ENCODE measurements at places on chromosomes 6 and 20.

DNA sequence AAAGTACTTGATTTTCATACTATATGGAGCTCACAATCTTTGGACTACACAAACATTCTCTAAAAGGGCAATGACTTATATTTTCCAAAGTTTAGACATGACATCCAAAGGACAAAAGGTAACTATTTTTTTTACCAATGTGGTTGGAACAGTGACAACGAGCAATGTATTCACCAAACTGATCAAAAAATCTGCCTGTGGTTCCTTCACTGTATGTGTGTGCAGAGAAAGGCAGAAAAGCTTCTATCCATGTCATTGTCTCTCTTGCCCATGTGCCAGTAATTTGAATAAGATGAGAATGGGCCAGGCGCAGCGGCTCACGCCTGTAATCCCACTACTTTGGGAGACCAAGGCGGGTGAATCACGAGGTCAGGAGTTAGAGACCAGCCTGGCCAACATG lies 25.5 kb downstream of the MCUR1 start:
- H3K27me3 ChIP-seq, result no peaks in the 10 kb centered on the region
- H3K27ac ChIP-seq, result peak overlapping the region; percentile 59
- DNase-seq, result peak; percentile 11
- H3K4me1 ChIP-seq, result peaks cover 35% of the 10 kb centered on the region
- H3K4me3 ChIP-seq, result no peak overlapping the region

DNA sequence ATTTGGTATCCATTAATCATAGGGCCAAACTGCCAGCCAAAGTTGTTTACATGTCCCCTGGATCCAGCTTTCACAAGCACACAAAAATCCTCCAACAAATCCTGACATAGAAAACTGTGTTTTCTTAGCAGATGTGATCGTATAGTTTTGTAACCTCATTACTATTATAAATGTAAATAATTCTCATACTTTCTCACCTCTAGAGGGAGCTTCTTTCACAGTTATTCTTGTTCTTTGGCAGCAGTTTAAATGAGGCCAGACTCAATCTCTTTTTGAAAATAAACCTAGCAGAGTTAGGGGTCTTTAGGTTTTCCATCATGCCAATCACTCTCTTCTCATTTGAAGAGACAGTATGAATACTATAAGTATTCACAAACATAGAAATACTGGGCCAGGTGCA lies 17.0 kb upstream of the ZNF318 start:
- H3K27ac ChIP-seq, result no peak overlapping the region
- peaks cover 49% of the 10 kb centered on the region for H3K4me1 ChIP-seq
- no peak overlapping the region for H3K4me3 ChIP-seq
- no peak for DNase-seq
- H3K36me3 ChIP-seq, result no peaks in the 10 kb centered on the region
- peaks cover 8% of the 10 kb centered on the region for H3K27me3 ChIP-seq

DNA sequence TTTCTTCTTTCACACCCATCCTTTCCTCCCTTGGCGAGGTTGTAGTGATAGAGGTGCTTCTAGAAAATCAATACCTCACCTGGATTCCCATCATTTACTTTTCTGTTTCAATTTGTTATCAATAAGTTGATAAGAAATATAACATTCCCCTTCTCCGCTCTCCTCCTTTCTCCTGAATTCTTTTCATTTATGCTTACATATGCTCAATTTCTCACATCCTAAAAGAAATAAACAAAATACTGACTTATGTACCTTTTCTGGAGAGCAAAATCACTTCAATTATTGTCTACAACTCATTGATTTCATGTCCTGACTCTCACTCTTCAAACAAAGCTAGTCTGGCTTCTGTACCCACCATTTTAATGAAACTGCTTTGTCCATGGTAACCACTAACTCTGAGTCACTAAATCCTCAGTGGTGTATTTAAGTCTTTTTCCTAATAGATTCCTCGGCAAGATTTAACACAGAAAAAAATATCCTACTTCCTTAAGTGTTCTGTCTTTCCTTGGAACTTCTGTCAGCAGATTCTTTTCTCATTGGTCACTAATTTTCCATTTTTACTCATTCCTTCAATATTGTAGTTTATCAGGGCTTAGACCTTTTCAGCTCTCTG lies 289.6 kb downstream of the RFPL4B start:
- no peaks in the 10 kb centered on the region for H3K4me1 ChIP-seq
- no peak for DNase-seq
- H3K27ac ChIP-seq, result no peak overlapping the region
- no peaks in the 10 kb centered on the region for H3K36me3 ChIP-seq
- no peak overlapping the region for H3K4me3 ChIP-seq

- peak; percentile 93 for DNase-seq
- H3K4me3 ChIP-seq, result peak overlapping the region; percentile 54
- no peaks in the 10 kb centered on the region for H3K27me3 ChIP-seq
- peaks cover 55% of the 10 kb centered on the region for H3K4me1 ChIP-seq
- H3K36me3 ChIP-seq, result peaks cover 2% of the 10 kb centered on the region
Measured at GRCh38 chr6:155171109-155171746, 92.6 kb upstream of the CLDN20 start.

GRCh38 chr6:79630883-79631692 lies at the start of gene SH3BGRL2:
TSS of gene SH3BGRL2 (plus strand) at chr6:79631329. CDS start at chr6:79631462, 133 bp downstream.
- H3K36me3 ChIP-seq, result no peaks in the 10 kb centered on the region
- H3K4me1 ChIP-seq, result peaks cover 7% of the 10 kb centered on the region
- peak within 1 kb of the TSS; percentile 71 for H3K4me3 ChIP-seq

DNA sequence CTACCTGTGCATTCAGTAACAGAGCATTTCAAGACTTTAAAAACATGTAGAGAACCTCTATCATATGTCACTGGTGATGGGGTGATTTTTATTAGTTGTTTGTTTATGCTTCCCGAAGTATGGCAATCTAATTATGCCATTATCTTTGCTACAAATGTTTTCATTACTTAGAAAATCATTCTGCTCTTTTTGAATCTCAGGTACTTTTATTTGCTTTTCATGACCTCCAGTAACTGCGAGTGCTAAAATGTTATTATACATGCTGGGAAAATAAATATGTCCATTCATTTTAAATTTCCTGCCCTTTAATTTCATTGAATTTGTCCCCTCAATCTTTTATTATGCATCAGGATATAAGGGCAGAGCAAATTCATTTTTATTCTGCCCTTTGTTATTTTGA lies 515.7 kb downstream of the NKAIN2 start:
- no peak overlapping the region for H3K27ac ChIP-seq
- no peaks in the 10 kb centered on the region for H3K27me3 ChIP-seq
- H3K4me3 ChIP-seq, result no peak overlapping the region
- no peak for DNase-seq

DNA sequence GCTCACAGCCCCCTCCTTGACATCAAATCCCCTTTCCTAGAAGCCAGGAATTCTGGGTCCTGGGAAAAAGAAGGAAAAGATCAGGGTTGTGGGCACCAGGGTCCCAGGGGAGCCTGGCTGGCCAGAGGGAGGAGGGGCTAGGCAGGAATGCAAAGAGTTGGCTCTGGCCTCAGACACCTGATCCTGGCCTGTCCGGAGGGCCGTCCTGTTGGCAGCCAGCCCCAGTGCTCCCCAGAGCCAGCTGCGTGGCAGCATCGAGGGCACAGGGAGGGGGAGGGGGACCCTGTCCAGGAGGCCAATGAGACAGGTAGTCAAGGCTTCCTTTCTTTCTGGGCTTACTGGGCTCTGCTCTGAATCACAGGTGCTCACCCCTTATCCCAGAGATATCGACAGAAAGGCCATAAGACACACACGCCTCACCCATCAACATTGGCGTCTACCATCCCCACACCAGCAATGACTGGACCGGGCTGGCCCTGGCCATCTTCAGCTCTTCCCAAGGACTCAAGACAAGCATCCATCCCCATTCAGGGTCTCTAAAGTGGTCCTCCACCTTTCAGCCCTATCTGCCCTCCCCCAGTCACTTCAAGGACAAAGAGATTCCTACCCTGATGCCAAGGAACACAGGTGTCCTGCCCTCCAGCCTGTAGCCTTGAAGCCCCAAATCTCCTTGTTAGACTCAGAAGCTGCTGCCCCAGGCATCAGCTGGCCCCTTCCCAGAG lies 723 bp downstream of the COL11A2 start:
- H3K4me1 ChIP-seq, result peaks cover 19% of the 10 kb centered on the region
- peaks cover 14% of the 10 kb centered on the region for H3K27me3 ChIP-seq
- no peak overlapping the region for H3K27ac ChIP-seq
- peaks cover 22% of the 10 kb centered on the region for H3K36me3 ChIP-seq
- DNase-seq, result no peak
- H3K4me3 ChIP-seq, result no peak overlapping the region

DNA sequence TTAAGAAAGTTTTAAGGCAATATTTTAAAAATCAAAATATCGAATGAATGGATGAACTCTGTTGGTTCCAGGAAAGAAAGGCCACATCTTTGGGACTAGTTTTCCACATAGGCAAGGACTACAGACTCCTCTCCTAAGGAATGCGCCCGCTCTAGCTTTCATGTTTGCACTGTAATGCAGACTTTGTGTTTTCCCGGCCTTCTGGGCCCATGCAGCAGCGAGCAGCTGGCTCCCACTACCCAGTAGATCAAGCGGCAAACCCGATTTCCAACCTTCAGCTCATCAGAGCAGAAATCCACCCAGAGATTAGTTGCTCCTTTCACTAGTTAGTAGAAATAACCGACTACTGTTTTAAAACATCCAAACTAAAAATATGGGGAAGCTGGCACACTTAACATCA lies 27.7 kb downstream of the OVOL2 start:
- no peaks in the 10 kb centered on the region for H3K4me1 ChIP-seq
- H3K4me3 ChIP-seq, result no peak overlapping the region
- H3K27me3 ChIP-seq, result peaks cover 3% of the 10 kb centered on the region
- H3K36me3 ChIP-seq, result no peaks in the 10 kb centered on the region

DNA sequence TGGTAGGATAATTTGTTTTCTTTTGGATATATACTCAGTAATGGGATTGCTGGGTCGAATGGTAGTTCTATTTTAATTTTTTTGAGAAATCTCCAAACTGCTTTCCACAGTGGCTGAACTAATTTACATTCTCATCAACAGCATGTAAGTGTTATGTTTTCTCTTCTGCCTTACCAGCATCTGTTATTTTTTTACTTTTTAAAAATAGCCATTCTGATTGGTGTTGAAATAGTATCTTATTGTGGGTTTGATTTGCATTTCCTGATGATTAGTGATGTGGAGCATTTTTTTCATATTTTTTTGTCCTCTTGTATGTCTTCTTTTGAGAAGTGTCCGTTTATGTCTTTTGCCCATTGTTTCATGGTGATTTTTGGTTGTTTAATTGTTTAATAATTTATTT lies 11.9 kb downstream of the HINT3 start:
- H3K27ac ChIP-seq, result no peak overlapping the region
- no peak overlapping the region for H3K4me3 ChIP-seq
- peaks cover 26% of the 10 kb centered on the region for H3K4me1 ChIP-seq
- H3K27me3 ChIP-seq, result no peaks in the 10 kb centered on the region
- peaks cover 18% of the 10 kb centered on the region for H3K36me3 ChIP-seq
- DNase-seq, result no peak

- H3K27me3 ChIP-seq, result no peaks in the 10 kb centered on the region
- no peak overlapping the region for H3K27ac ChIP-seq
- H3K4me1 ChIP-seq, result no peaks in the 10 kb centered on the region
- H3K36me3 ChIP-seq, result no peaks in the 10 kb centered on the region
- H3K4me3 ChIP-seq, result no peak overlapping the region
Measured at GRCh38 chr20:11654766-11655165, 262.9 kb upstream of the BTBD3 start.

GRCh38 chr6:13256266-13257001 lies 71.9 kb downstream of the TBC1D7 start:
- no peak for DNase-seq
- no peak overlapping the region for H3K4me3 ChIP-seq
- H3K4me1 ChIP-seq, result peaks cover 2% of the 10 kb centered on the region
- H3K36me3 ChIP-seq, result no peaks in the 10 kb centered on the region

DNA sequence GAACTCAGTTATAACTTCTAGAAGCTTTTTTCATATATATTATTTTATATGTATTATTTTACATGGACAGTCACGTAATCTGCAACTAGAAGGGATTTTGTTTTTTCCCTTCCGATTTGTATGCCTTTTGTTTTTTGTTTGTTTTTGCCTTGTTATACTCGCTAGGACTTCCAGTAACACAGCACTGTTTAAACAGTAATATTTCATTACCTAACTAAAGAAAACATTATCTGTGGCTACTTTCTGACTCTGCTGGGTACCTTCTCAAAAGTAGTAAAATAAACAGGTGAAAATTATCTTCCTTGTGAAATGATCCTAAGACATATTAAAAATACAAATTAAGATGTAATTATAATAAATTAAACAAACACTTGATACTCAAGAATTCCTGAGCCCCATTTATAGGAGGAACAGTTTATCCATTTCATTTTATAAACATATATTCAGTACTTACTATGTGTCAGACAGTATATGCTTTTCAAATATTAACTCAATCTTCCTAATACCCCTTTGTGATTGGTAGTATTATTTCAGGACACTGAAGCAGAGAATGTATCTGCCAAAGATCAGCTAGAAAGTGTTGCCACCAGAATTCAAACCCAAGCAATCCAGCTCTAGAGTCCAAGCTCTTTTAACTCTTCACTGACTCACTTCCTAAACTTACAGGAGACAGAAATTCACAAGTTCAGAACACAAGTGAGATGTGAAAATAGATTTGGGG lies 65.3 kb downstream of the MAP3K5 start:
- no peaks in the 10 kb centered on the region for H3K36me3 ChIP-seq
- DNase-seq, result no peak
- H3K27me3 ChIP-seq, result no peaks in the 10 kb centered on the region
- H3K4me1 ChIP-seq, result peaks cover 23% of the 10 kb centered on the region

- no peak for DNase-seq
- H3K27me3 ChIP-seq, result peaks cover 13% of the 10 kb centered on the region
- no peak overlapping the region for H3K27ac ChIP-seq
- H3K4me1 ChIP-seq, result no peaks in the 10 kb centered on the region
- H3K36me3 ChIP-seq, result no peaks in the 10 kb centered on the region
Measured at GRCh38 chr6:114085211-114085610, 114.3 kb upstream of the HDAC2 start.

DNA sequence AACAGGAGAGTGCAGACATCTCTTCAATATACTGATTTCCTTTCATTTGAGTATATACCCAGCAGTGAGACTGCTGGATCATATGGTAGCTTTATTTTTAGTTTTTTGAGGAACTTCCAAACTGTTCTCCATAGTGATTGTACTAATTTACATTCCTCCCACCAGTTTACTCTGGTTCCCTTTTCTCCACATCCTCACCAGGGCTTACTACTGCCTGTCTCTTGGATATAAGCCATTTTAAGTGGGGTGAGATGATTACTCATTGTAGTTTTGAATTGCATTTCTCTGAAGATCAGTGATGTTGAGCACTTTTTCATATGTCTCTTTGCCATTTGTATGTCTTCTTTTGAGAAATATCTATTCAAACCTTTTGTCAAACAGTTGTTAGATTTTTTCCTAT lies 64.9 kb upstream of the HMGCLL1 start:
- no peaks in the 10 kb centered on the region for H3K4me1 ChIP-seq
- no peaks in the 10 kb centered on the region for H3K36me3 ChIP-seq
- no peak overlapping the region for H3K4me3 ChIP-seq
- H3K27me3 ChIP-seq, result no peaks in the 10 kb centered on the region
- no peak for DNase-seq

- no peaks in the 10 kb centered on the region for H3K4me1 ChIP-seq
- no peak for DNase-seq
- no peak overlapping the region for H3K4me3 ChIP-seq
- no peaks in the 10 kb centered on the region for H3K27me3 ChIP-seq
Measured at GRCh38 chr6:38150681-38151296, 331.3 kb downstream of the ZFAND3 start.

GRCh38 chr6:25248123-25248522 lies 31.1 kb upstream of the CARMIL1 start:
- H3K4me1 ChIP-seq, result peaks cover 18% of the 10 kb centered on the region
- peaks cover 10% of the 10 kb centered on the region for H3K27me3 ChIP-seq
- no peak overlapping the region for H3K4me3 ChIP-seq
- no peak for DNase-seq

GRCh38 chr20:47133809-47134456 lies 222.6 kb downstream of the ZMYND8 start:
- H3K4me3 ChIP-seq, result no peak overlapping the region
- H3K36me3 ChIP-seq, result no peaks in the 10 kb centered on the region
- no peak for DNase-seq
- H3K4me1 ChIP-seq, result no peaks in the 10 kb centered on the region
- H3K27ac ChIP-seq, result no peak overlapping the region
